ENCODE measurements at places on chromosomes 5 and 9.

GRCh38 chr5:115423541-115423940 lies 121.0 kb downstream of the FEM1C start:
- no peak for DNase-seq

- peak; percentile 47 for DNase-seq
Measured at GRCh38 chr9:114180696-114181606, 25.6 kb downstream of the COL27A1 start.

GRCh38 chr5:145903867-145904266 lies 31.1 kb upstream of the GRXCR2 start:
- DNase-seq: no peak

DNA sequence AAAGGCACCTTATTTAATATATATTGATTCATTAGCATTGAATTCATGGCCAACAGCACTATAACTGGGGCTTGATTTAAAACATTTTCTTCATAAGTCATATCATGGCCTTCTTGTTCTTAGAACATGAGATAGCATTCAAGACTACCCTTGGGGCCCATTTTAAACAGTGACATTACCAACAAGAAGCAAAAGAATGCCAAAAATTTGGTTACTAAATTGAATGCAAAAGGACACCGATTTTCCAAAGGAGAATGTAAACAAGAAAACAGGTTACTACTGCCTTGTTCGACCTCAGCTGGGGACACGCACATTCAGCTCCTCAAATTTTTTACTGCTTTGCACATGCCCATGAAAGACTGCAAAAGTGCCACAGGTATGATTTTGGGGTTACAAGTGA lies 219.4 kb upstream of the TLE4 start:
- DNase-seq: no peak

DNA sequence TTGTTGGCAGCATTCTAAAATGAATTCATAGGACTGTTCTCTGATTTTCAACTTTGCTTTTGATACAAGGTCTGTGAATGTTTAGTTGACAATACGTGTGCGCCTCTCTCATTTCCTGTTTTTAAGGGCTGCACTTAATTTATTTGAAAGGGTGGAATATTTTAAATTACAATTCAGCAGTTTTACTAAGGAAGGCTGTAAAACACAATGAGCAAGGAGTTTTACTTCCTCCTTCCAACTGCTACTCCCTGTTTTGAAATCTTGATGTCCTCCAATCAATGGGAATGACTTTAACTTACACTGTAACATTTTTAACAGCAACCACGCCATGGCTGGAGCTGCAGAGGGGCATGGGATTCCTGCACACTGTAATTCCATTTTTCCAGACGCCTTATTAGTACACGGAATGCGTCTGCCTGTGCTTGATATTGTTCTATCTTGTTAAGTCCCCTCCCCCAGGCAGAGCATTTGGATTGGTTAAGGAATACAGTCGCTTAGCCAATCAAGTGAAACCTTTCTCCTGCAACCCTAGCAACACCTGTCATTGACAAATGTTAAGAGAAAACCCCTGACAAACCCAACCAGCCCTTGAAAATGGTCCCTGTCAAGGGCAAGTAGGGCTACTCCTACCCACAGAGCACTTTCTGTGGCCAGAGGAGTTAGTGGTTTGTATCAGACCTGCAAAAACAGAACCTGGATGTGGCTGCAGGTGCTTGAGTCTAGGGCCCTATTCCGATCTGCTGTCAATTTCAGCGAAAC lies 12.5 kb upstream of the ZSWIM6 start:
- DNase-seq: no peak

GRCh38 chr5:137279521-137280231 lies 219.4 kb downstream of the SPOCK1 start:
- no peak for DNase-seq

GRCh38 chr9:107363516-107364152 lies 80.6 kb downstream of the RAD23B start:
- DNase-seq: no peak

GRCh38 chr5:42502613-42503470 lies 79.6 kb downstream of the GHR start:
- DNase-seq: no peak

DNA sequence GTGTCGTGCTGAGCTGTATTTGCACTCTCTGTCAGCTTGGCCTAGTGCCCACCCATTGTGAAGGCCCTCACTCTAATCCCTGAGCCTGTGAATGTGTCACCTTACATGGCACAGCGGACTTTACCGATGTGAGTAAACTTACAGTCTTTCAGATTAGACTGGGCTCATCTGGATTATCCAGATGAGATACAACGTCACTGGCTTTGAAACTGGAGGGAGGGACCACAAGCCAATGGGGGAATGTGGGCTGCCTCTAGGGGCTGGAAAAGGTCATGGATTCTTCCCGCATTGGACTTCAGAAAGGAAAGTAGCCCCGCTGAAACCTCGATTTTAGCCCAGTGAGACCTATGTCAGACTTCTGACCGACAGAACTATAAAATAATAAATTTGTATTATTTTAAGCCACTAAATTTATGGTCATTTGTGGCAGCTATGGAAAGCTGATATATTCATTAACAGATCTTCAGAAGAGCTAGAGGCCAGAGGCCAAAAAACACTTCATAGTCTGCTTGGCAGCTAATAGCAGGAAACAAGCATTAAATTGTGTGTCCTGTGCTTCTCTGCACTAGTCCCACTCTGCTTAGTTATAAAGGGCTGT lies 139.0 kb upstream of the GAS1 start:
- no peak for DNase-seq

GRCh38 chr5:115656404-115656803 lies 30.6 kb upstream of the TMED7 start:
- no peak for DNase-seq

GRCh38 chr5:133480866-133481265 lies 131.5 kb downstream of the FSTL4 start:
- DNase-seq: no peak

DNA sequence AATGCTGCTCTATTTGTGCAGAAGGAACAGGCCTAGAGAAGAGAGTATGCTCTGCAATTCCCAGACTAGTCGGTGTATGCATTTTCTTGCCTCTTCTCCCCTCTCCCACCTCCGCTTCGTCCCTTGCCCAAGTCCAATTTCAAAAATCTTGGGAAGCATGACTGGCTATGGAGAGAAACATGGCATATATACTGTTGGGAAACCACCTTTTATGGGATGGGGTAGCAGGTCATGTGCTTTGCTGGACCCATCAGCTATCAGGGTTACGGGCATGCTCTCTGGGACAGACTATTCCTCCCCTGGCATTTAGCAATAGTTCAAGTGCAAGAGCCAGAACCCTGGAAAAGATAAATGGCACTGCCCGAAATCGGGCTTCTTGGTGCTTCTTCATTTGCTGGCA lies 12.0 kb downstream of the ISL1 start:
- no peak for DNase-seq

Data from posterior cingulate gyrus (tissue), 11 donors.